ENCODE measurements at places on chromosomes 11 and 22. TPM values are rescaled to one million over a fixed set of nuclear protein-coding genes. Genes with fewer than 3 reads are reported as not detected.

DNA sequence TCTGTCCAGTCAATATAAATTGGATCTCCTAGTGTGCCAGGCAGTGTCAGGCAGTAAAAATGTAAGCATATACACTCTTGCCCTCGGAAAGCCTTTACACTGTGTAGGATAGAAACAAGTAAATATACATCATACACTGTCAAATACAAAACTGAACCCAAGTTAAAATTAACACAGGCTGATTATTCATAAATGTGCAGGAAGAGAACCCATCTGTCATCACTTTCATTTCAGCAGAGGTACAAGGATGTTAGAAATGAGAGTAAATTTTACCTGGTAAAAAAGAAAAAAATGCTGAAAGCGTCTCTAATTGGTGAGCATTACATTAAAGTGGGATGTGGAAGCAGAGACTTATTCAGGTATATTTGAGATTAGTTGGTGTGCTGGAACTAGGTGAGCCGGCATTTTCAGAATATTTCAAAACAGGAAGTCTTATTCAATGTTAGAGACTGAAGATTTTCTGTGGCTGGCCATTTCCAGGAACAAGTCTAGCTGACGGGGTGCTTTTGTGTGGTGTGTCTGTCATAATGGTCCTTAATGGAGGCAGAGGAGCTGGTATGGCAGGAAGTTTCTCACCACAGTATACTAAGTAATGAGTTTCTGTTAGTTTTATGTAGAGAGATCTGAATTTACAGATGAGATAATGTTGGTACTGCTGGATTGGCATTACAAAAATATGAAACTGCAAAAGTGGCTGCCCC, 192.6 kb downstream of the CASP12 start:
- DNase-seq = no peak

DNA sequence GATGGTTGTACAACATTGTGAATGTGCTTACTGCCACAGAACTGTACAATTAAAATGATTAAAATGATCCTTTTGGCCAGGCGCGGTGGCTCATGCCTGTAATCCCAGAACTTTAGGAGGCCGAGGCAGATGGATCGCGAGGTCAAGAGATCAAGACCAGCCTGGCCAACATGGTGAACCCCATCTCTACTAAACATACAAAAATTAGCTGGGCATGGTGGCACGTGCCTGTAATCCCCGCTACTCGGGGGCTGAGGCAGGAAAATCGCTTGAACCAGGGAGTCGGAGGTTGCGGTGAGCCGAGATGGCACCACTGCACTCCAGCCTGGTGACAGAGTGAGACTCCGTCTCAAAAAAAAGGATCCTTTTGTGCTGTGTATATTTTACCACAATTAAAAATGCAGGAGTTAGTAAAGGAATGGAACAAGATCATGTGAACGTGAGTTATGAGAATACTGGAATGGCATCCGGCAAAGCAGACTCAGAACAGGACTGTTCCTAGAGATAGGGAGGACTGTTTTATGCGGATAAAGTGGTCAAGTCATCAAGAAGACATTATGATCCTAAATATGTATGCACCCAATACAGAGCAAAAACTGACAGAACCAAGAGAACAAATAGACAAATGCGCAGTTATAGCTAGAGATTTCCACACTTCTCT, 58.0 kb upstream of the CLDN5 start:
- no peak for DNase-seq

DNA sequence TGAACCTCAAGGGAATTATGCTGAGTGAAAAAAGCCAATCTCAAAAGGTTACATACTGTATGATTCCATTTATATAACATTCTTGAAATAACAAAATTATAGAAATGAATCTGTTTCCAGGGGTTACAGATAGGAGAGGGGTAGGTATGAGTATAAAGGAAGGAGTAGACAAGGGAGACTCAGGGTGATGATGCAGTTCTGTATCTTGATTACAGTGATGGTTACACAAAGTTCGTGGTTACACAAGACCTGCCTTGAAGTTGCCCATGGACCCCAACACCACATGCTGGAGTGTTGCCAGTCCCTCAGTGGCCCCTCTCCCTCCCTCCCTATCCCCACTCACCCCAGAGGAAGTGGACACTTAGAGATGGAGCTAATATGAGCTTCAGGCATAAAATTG, 20.3 kb downstream of the STK33 start:
- no peak for DNase-seq

DNA sequence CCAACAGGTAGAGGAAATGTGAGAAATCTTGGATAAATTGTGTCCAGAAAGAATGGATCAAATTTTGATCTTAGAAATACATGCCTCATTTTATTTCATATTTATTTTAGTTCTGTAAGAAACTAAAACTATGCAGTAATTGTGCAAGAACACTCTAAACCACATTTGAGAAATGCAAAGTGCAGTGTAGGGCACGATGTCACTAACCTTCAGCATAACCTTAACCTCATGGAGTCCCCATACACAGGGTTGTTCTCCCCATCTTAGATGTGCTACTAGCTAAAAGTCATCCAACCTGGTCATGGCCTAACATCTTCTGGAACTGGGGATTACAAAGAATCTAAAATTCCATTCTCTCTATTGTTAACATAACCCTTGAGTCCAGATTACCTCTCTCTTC, 48.4 kb upstream of the ARHGAP42 start:
- DNase-seq = no peak

DNA sequence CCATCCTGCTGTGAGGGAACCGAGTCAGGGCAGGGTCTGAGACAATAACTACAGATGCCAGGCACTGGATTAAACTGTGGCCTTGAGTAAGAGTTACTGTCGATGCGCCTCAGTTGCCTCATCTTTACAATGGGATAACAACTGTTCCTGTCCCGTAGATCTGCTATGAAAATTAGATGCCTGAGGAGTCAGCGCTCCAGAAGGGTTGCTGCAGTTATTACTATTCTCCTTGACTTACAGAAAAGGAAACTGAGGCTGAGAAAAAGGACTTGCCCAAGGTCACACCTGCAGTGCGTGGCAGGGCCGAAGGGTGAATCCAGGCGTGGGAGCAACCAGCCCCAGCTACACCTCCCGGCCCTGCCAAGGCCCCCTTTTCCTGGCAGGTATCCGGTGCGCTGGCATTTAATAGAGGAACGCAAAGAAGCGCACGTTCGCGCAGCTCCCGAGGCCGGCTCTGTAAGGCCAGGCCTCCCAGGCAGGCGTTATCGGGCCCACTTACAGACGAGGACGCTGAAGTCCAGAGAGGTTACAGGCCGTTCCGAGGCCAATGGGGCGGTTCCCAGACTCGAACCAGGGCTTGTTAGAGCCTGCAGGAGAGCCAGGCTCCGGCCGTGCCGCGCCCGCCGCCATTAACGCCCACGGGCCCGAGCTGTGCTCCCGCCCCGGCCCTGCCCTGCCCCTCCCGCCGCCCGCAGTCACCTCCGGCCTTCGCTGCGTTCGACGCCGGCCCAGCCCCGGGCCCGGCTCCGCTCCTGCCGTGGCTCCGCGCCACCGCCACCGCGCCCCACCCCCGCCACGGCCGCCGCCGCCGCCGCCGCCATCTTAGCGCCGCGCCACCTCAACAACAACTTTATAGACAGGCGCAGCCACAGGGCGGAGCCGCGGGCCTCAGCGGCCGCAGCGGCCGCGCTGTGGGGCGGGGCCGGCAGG, at the start of gene C11orf68:
C11orf68 (minus strand) TSS at position 852 of the 930 bp plus-strand sequence; CDS start at position 821, 31 bp downstream.
- DNase-seq = peak; percentile 43

- DNase-seq = no peak
Observed at GRCh38 chr11:23563591-23563990, 703.3 kb upstream of the CCDC179 start.

DNA sequence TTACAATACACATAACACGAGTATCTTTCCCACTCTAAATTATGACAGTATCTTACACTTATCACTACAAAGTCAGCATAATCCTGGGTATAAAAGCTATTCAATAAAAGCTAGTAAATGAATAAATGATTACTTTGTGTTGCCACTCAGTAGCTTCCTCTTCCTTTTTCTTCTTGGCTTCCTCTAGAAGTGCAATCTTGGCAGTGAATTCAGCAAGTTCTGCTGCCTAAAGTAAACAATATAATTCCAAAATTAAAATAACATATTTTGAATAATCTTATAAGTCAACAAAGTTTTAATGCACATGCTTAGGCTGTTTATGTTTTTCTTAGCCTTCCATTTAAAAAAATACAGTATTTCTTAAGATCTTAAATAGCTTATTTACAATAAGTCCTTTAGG, 60.4 kb downstream of the RDX start:
- no peak for DNase-seq

GRCh38 chr11:10348650-10349280, 43.9 kb downstream of the ADM start:
- DNase-seq = no peak

- no peak for DNase-seq
Observed at GRCh38 chr11:29676993-29677392, 339.8 kb downstream of the KCNA4 start.

DNA sequence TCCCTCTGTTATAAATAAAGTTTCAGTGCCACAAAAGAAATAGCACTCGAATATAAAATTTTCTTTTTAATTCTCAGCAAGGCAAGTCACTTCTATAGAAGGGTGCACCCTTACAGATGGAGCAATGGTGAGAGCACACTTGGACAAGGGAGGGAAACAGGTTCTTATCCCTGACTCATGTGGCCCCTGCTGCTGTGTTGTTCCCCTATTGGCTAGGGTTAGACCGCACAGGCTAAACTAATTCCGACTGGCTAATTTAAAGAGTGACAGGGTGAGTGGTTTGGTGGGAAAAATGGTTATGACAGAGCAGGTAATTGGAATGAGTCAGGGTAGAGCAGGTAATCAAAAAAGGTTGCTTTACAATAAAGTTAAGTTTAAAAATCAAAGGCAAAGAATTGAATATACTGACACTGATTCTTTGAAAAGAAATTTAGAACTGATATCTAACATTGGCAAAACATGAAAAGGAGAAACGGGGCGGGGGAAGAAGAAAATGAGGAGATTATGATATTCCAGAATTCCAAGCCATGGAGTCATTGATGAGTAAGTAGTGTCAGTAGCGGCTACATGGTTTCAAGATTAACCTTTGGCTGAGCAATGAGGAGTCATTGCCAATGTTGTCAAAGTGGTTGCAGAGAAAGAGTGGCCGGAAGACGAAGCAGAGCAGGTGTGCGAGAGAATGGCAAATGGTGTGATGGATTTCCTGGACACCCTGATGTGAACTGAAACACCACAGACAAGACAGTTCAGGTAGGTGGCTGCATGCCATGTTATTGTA, 48.4 kb upstream of the MRGPRX1 start:
- DNase-seq = no peak

TRIM44 gene
- 38.9 TPM for polyA plus RNA-seq

IGSF9B gene
- polyA plus RNA-seq = 15.4 TPM

ART1 gene
- polyA plus RNA-seq = 7.6 TPM

OR4A16 gene
- not detected for polyA plus RNA-seq

TRPM5 gene
- polyA plus RNA-seq = 0.08 TPM

TENM4 gene
- 9.0 TPM for polyA plus RNA-seq

INS gene
- not detected for polyA plus RNA-seq

IGLL5 gene
- polyA plus RNA-seq = 0.22 TPM

MYO18B gene
- polyA plus RNA-seq = 118 TPM

TCN1 gene
- 0.31 TPM for polyA plus RNA-seq

All from hindlimb muscle (tissue), 1 donor.